ENCODE measurements at places on chromosomes 5 and 9. TPM values are rescaled to one million over a fixed set of nuclear protein-coding genes. Genes with fewer than 3 reads are reported as not detected.

The PCDHA1 gene
- polyA plus RNA-seq, result not detected

- no peak for DNase-seq
Observed at GRCh38 chr5:17056141-17056631, 120.1 kb upstream of the MYO10 start.

GRCh38 chr5:88663793-88664216 lies 219.2 kb downstream of the MEF2C start:
- DNase-seq, result no peak

The F12 gene
- 0.24 TPM for polyA plus RNA-seq

All from muscle of arm (tissue), 14 donors.